ENCODE measurements at places on chromosomes 3 and 15.

DNA sequence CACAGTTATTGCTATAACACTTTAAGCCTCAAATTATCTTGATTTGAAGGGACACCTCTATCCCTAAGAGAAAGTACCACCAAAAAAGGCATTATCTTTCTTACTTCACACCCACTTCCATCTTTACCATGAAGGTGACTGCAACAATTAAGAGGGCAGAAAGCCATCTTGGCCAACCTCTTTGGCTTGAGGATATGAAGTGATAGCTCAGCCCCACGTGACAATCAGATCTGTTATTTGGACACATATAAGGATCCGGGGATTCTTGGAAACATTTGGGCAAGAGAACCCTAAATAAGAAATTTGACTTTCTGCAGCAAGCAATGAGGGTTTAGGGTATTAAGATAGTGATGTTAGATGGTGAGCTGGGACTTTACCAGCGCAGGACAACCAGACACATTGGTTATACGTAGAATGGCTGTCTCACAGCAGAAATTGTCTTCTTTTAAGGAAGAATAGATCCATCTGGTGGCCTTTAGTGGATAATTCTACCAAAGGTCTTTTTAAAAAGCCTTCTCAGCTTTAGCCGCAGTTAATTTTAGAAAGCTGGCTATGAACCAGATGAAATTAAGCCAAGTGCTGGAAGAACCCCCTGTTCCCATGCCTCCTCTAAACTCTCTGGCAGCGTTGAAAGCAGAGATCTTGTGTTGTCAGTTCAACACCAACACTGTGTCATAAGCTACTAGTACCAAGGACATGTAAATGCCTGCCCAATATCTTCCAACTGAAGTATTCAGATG lies 12.3 kb downstream of the HCLS1 start:
- no peak for DNase-seq

DNA sequence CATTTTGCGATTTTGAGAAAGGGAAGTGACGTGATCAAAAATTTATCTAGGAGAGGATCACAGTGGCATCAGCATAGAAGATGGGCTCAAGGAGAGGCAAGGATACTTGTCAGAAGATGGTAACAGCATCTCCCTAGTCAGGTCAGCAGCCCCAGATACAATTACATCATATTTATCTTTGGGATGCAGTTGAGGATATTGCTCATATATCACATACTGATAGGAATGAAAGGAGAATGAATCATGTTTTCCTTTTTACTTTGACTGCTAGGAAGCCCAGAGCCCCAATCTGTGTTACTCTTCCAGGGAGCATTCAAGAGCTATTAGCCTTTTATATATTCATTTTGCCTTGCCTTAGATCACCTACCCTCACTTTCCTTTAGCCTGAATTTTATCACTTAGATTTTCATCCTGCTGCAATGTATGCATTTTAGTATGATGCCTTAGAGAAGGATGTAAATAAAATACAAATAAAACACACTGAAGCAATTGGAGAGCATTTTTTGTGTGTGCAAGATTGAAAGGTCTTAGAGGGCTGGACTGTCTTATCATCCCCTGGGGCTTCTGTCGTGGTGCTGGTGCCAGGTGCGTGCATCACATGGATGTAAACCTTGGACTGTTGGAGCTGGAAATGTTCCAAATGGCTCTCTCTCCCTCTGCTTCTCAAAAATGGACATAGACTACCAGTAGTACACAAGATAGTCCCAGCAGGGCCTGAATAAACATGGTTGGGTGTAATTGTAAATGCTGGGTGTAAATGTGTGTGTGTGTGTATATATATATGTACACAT lies 40.3 kb downstream of the CORO2B start:
- DNase-seq = no peak

GRCh38 chr3:13700889-13701288 lies 152.0 kb downstream of the FBLN2 start:
- DNase-seq = no peak

- DNase-seq = no peak
Measured at GRCh38 chr15:57301307-57301706, 75.0 kb upstream of the CGNL1 start.

DNA sequence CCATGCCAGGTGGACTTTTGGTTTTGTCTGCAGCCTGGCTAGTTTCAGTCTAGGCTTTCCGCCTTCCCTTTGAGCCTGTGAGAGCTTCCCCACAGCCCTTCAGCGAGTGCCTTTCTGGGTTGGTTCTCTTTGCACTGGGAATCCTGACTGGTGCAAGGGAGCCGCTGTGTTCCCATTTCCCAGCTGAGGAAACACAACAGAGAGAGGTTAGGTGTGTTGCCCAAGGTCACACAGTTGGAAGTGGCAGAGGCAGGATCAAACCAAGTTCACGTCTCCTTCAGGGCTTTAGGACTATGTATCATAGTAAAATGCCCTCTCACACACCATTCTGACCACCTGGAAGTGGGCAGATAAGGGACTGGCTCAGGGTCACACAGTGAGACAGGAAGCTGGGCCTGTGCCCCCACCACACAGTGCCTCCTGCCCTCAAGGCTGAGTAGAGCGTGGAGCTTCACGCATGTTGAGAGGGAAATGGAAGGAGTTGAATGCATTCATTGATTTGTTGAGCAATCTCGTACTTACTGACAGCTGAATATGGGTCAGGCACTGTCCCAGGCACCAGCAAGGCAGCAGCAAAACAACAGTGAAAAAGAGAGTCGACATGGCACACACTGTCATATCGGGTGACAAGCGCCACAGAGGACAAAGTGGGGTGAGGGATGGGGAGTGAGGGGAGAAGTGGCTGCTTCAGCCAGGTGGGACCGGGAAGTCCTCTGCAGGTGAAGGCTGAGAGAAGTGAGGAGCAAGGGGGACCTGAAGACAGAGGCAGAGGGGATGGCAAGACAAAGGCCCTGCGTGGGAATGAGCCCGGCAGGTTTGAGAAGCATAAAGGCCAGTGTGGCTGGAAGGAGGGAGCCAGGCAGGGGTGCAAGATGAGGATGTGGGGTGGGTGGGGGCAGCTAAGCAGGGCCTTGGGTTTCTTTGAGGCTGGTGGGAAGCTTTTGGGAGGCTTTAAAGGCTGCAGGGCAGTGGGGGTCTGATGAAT lies 12.3 kb upstream of the ANPEP start:
- no peak for DNase-seq

GRCh38 chr3:58054652-58055051 lies 46.4 kb downstream of the FLNB start:
- DNase-seq = no peak
